Myocyte (in vitro differentiated cells): ENCODE measurements at places on chromosomes 7 and 10.

DNA sequence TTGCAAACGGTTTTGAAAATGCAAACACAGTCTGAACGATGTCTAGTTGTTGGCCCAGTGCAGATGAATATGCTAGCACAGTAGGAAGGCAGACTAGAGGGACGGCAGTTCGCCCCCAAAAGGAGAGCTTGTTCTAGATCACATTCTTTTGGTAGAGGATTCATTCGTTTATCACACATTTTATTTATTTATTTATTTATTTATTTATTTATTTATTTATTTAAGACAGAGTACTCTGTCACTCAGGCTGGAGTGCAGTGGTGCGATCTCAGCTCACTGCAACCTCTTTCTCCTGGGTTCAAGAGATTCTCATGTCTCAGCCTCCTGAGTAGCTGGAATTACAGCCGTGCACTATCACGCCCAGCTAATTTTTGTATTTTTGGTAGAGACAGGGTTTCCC, 59.4 kb upstream of the ZPBP start:
- DNase-seq, result no peak

GRCh38 chr7:104480529-104480928, 152.1 kb downstream of the LHFPL3 start:
- DNase-seq, result no peak

DNA sequence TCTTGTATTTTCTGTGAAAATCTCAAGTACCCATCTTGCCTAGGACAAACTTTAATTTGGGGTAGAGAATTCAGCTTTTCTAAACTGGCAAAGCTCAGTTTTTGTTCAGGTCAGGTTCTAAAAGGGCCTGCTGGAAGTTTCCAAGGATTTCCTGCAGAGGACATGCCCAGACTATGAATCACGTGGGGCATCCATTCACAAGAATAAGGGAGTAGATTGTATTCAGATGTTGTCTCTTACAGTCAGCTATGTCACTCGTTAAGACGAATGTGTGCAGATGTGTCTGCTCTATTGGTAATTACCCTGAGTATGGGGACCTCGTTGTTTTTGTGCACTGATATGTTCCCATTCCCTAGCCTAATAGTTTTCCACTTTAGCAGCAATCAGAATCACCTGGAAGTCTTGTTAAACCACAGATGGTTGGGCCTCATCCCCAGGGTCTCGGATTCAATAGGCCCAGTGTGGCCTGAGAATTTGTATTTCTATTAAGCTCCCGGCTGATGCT, 81.0 kb upstream of the ITPRID1 start:
- no peak for DNase-seq

- no peak for DNase-seq
Observed at GRCh38 chr10:57963546-57963945, 304.1 kb downstream of the IPMK start.

GRCh38 chr10:118672153-118672552, 76.7 kb upstream of the PRLHR start:
- DNase-seq, result no peak

DNA sequence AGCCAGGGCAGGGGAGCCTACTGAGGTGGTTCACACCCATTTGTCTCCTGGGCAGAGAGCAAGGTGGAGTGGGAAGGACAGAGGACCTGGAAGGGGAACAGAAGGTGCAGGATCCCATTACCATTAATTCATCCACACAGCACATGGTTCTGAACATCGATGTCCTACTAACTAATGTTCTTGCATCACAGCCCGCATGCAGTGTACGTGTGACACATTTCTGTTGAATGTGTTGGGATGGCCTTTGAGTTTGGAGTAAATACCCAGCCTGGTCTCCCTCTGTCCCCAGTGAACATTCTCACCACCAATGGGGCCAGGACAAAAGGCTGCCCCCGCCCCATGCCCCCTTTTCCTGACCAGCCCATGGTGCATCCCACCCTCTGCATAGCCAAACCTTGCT, 46.3 kb downstream of the FAM241B start:
- DNase-seq, result no peak

- no peak for DNase-seq
Observed at GRCh38 chr7:2261611-2262010, 19.6 kb downstream of the NUDT1 start.

DNA sequence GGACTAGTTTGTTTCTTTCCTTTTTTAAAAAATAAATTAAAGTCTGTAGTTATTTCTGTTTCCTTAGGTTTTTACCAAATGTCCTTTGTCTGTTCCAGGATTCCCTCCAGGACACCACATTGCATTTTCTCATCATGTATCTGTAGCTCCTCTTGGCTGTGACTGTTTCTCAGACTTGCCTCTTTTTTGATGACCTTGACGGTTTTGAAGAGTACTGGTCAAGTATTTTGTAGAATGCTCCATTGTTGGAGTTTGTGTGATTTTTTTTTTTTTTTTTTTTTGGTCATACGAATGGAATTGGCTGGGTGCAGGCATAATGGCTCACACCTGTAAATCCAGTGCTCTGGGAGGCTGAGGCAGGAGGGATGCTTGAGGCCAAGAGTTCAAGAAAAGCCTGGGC, 127.1 kb upstream of the BMPER start:
- DNase-seq, result no peak
